Stimulated activated CD4-positive, alpha-beta T cell treated with anti-CD3 and anti-CD28 coated beads, Interleukin-15, amount 100 ng/mL, for 48 hours (primary cell): ENCODE measurements at places on chromosomes 1 and 21.

DNA sequence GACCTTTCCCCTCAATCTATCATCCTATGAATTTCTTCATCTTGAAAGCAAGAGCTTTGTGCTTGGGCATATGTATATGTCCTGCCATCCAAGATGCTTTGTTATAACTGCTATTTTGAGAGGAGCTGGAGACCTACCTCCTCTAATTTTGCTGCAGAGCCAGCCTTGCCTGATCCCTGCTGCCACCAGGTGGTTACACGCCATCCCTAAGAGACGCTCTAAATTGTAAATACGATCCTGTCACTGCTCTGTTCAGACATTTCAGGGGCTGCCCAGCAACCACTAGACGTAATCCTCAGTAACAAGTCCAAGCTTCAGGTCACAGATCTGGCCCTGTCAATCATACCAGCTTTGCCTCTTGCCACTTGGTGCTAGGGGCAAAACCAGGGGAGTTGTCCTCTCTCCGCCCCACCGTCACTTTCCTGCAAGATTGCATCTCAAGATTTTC lies 32.9 kb downstream of the GPA33 start:
- DNase-seq, result no peak

DNA sequence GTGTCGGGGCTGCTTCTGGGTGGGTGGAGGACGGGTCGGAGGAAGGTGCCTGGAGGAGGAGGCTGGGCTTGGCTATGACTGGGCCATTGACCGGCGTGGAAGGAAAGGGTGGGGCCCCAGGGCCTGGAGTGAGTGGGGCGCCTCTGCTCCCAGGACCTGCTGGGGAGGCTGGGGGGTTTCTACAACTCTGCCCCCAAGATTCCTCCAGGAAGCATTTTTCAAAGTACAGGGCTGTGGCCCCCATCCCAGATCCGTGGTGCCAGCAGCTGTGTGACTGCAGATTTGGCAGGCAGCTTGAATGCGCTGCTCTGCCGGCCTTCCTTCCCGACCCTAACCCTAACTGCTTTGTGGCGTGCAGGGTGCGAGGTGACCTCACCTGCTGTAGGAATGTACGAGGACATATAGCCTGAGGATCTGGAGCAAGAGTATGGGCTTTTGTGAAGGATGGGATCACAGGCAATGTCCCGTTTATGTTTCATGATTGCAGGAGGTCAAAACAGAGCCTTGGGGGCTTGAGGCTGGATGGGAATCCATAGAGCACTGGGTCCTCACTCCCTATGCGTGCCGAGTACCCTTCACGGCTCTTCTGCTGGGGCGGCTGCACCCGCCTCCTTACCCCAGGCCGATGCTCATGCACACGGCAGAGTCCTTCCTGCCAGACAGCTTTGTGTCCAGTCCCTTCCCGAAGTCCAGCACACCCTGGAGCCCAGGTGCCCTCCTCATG lies 24.7 kb downstream of the TRPM2 start:
- DNase-seq, result no peak

GRCh38 chr1:58649555-58649954 lies 50.3 kb downstream of the MYSM1 start:
- DNase-seq, result peak; percentile 7

GRCh38 chr1:202615501-202616354 lies 94.5 kb downstream of the SYT2 start:
- DNase-seq, result no peak

DNA sequence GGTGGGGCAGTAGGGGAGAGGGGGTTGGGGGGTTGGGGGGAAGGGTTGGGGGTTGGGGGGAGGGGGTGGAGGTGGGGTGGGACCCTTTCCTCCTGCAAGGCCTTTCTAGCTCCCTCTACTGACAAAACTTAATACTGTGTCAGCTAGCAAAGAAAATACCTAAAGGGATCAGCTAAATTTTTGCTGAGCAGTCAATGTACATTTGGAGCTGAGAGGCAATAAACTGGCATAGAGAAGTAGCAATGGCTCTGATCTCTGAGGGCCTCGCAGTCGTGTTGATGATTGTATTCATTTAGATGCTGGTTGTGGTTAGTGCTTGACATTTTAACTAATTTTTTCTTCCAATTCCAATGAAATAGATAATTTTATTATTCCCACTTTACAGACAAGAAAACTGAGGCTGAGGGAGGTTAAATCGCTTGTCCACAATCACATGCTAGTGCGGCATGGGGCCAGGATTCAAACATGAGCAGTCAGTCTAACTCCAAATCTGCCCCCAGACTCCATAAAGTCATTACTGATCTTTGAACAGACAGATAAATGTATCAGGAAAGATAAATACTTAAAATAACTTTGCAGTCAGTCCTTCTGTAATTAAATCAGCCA lies 357.1 kb downstream of the DISC1 start:
- no peak for DNase-seq

- no peak for DNase-seq
These were observed 42.0 kb upstream of the PCBP3 start for GRCh38 chr21:45601551-45601950.

- no peak for DNase-seq
These were observed 20.7 kb upstream of the PADI4 start for GRCh38 chr1:17287130-17287776.

- DNase-seq, result no peak
These were observed 14.3 kb upstream of the MED18 start for GRCh38 chr1:28314547-28314941.

GRCh38 chr1:202632241-202632640 lies 78.0 kb downstream of the SYT2 start:
- no peak for DNase-seq

DNA sequence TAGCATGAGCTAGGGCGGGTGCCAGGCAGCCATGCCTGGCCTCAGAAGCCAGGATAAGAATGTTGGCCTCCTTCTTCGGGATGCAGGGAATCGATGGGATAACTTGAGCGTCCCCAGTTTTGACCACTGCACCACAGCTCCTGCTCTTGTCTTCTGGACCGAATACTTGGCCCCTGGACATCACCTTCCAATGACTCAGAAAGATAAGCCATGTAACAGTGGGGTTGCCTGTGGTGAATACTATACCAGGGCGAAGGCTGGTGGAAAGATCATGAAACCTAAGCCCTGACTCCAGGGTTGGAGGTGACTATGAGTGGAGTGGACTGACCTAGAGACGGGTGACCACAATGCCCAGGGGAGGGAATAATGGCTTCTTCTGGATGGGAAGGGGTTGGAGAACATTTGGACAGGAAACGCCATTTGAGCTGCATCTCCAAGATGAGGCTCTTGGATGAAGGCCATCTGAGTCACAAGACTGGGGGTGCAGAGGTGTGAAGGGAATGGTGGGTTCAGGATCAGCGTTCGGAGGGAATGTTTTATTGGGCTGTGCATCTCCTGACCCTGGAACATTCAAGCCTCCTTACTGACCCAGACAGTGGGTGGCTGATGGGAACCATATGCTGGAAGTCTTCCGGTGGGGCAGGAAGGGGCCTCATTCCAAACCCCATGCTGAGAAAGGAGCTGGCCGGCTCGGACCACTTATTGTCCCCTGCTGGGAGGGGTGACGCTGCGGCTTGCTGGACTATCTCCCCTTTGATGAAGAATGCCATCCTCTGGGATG lies 18.5 kb upstream of the KCNE2 start:
- DNase-seq, result no peak

- no peak for DNase-seq
These were observed 10.7 kb upstream of the C1QTNF12 start for GRCh38 chr1:1256956-1257871.

GRCh38 chr21:22258821-22259220 lies 1260.6 kb downstream of the NCAM2 start:
- DNase-seq, result no peak

GRCh38 chr1:209353053-209353452 lies 230.5 kb upstream of the CAMK1G start:
- DNase-seq, result no peak

GRCh38 chr21:45971616-45972352 lies 9.8 kb upstream of the COL6A1 start:
- DNase-seq, result no peak

DNA sequence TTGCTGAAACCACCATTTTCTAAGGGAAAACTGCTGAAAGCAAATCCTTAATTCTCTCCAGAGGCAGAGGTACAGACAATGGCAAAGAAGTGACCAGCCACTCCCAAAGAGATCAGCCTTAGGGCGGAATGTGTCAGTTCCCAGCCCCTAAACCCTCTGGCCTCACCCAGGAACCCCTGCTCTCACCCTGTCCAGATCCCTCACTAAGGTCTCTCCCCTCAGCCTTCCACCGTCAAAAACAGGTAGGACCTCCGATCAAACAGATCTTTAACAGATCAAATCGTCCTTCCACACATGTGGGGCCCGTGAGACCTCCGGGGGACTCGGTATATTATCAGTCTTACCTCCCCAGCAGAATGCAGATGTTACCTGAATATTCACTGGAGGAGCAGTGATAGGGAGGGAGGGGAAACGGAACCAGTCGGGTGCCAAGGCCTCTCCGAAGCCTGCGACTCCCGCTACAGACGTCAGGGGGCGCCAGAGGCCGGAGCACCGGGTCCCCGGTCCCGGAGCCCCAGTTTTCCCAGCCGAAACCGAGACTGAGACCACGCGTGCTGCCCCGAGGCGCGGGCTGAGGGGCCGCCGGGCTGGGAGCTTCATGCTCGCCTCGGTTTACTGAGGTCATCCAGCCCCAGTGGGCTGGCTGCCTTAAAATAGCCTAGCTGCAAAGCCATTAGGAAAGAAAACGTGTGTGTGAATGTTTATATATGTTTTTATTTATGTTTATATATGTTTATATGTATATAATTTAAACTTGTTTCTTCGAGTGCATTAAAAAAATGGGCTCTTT lies 23.6 kb downstream of the GPA33 start:
- DNase-seq, result peak; percentile 76

DNA sequence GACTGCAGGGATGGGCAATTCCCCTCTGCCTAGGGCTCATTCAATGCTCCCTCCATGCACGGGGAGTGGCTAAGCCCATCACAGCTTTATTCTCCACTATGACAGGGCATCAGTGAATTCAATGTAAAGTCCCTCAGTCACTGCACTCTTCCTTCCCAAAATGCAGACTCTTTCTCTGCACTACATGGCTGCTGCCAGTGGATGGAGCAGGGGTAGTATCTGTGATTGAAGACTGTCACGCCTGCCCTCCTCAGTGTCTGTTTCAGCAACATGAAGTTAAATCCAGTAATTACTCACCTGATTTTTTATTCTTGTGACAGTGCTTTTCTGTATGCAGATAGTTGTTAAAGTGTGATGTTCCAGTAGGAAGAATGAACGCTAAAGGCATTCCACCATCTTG lies 1323.2 kb downstream of the AMY1C start:
- DNase-seq, result no peak

- DNase-seq, result no peak
These were observed 53.6 kb downstream of the OLIG1 start for GRCh38 chr21:33123374-33124123.

GRCh38 chr1:164637461-164638375 lies 78.7 kb downstream of the PBX1 start:
- DNase-seq, result no peak

DNA sequence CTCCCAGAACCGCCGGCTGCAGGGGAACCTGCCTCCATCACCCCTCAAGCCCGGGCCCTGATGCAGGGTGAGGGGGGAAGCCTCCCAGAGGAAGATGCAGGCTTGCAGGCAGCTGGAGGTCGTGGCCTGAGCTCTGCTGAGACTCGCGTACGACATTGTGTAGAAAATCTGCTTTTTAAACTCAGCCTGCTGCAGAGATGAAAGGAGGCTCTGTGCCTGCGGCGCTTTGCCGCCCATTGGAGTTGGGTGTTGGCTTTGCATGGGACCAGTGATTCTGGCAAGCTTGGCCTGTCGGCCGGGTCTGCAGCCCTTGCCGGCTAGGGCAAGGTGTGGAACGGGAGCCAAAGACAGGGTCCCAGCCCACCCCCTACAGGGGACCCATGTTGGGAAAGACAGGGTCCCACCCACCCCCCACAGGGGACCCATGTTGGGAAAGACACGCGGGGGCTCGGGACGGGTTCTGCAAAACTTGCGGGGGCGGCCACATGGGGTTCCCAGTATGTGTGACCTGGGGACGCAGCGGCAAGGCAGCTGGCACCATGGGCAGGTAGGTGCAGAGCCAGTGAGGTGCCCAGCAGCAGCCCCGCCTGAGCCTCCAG lies 55.6 kb downstream of the SLX9 start:
- no peak for DNase-seq

- no peak for DNase-seq
These were observed 452.1 kb downstream of the TTLL7 start for GRCh38 chr1:83546874-83547273.

- no peak for DNase-seq
These were observed 74.9 kb upstream of the BEND5 start for GRCh38 chr1:48851638-48852037.

DNA sequence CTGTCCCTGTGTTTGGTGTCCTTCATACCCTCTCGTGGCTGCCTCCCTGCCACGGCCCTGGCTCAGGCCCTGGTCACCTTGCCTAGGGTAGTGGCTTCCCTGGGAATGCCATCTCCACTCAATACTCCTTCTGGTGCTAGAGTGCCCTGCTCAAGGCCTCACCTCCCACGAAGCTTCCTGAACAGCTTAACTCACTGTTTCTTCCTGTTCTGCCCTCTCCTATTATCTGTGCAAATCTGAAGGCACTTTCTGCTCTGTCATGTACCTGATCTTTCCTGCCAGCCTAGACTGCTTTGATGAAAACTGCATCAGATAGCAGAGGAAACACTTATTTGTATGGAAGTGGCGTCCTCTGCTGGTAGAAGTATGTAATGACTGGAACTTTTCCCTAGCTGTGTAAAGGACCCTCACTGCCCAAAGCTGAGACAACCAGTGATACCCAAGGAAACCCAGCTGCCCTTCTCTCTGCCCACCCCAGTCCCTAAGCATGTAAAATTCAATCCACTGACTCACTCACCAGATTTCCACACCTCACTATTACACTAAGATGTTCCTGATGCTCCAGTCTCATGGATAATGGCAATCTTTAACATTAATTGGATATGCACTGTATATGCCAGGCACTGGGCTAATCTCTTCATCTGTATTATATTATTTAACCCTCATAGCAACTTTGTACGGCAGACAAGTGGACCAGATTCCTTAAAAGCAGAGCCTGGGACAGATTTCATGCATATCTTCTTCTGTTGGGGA lies 36.2 kb upstream of the BTG2 start:
- no peak for DNase-seq

DNA sequence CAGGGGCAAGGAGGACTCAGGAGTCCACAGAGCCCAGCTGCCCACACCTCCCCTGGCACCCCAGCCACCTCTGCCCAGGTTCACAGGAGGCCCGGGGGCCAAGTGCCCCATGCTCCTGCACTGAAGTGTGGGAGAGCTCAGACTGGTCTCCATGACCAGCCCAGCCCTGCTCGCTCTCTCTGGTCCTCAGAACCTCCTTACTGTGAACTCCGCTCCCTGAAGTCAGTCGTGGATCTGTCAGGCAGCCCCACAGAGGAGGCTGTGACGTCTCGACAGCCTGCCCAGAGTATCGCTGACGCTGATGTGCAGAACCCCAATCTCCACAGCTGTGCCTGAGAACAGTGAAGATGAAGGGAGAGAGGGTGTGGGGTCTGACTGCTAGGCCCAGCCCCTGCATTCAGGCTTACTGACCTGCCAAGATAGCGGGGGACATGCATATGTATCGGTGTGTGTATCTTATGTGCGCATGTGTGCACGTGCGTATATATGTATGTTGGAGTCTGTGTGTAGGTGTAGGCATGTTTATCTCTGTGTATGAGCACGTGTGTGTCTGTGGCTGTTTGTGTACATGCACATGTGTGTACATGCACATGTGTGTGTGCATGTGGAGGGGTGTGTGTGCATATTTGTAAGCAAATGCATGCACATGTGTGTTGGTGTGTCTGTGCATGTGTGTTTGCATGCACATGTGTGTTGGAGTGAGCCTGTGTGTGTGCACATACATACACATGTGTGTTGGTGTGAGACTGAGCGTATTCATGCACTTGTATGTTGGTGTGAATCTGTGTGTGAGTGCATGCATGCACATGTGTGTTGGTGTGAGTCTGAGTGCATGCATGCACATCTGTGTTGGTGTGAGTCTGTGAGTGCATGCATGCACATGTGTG lies 118.5 kb upstream of the ARHGEF16 start:
- no peak for DNase-seq
